ENCODE measurements at places on chromosomes 5 and 9. TPM values are rescaled to one million over a fixed set of nuclear protein-coding genes. Genes with fewer than 3 reads are reported as not detected.

DNA sequence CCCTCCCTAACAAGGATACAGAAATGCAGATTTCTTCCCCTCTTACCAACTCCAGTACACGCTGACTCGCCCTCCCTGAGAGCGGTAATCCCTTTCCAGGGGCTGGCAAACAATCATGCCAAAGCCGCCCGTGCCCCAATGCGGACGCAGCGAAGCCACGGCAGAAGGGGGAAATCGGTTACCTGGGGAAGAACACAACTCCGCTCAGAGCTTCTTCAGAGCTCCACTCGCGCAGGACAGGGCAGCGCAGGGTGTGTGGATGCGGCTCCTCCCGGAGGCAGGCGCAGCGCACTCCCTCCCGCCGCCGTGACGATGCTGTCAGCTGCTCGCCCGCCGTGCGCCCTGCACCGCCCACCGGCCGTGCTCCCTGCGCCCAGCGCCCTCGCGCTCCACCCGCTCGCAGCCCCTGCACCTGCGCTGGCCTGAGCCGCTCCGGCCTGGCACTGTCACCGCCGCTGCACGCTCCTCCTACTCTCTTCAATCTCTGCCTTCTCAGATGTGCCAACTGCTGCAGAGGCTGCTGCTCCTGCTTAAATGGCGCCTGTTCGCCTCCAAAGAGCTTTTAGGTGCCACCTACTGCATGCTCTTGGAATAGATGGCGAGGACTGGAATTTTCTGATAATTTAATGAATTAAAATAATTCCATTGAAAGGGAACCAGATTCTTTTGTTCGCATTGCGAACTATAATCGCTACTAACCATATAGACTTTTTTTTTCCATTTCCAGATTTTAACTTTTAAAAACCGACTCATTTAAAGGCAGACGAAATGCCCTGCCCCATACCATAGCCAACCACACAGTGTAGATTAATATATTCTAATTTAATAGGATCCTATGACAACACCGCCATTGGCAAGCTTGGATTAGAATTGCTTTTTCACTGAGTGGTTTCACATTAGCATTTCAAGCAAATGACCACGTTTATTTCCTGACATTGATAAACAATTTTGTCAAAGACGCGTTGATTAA, at the start of gene DIRAS2:
DIRAS2 (minus strand) TSS at position 255 of the 970 bp plus-strand sequence. CDS start 28,997 bp downstream, outside the sequence.
- no peak for DNase-seq

DNA sequence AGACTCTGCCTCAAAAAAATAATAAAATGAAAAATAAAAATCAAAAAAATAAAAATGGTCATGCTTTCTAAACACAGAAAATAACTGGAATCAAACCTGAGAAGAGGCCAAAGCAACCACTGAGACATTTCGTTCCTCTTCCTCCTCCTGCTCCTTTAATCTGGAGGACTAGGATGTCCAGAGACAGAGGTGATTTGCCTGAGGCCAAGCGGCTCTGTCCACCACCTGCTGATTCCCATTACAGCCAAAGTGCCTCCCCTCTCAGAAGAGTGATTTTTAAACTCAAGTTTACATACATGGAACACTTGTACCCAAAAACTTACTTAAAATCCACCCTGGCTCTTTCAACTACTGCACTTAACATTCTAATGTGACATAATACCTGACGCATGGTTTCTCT, 65.6 kb downstream of the TLE1 start:
- DNase-seq: no peak

The TRMO gene
- 28.6 TPM for total RNA-seq

The KIF4B gene
- not detected for total RNA-seq

DNA sequence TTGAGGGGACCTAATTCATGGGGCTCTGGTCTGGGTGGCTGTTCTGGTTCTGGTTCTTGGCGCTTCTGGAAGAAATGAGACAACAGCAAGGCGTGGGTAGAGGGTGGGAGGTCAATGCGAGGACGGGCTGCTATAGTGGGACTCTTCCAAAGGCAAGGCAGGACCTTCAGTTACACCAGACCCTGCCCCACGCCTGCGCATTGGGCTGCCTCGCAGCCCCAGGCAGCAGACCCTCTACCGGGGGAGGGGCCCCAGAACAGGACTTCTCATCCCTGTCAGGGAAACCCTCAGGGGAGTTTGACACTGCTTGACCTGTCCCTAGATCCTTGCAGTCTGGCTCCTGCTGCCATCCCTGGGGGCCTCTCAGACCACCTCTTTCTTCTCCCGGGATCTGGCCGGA, 18.5 kb downstream of the CCDC69 start:
- no peak for DNase-seq

DNA sequence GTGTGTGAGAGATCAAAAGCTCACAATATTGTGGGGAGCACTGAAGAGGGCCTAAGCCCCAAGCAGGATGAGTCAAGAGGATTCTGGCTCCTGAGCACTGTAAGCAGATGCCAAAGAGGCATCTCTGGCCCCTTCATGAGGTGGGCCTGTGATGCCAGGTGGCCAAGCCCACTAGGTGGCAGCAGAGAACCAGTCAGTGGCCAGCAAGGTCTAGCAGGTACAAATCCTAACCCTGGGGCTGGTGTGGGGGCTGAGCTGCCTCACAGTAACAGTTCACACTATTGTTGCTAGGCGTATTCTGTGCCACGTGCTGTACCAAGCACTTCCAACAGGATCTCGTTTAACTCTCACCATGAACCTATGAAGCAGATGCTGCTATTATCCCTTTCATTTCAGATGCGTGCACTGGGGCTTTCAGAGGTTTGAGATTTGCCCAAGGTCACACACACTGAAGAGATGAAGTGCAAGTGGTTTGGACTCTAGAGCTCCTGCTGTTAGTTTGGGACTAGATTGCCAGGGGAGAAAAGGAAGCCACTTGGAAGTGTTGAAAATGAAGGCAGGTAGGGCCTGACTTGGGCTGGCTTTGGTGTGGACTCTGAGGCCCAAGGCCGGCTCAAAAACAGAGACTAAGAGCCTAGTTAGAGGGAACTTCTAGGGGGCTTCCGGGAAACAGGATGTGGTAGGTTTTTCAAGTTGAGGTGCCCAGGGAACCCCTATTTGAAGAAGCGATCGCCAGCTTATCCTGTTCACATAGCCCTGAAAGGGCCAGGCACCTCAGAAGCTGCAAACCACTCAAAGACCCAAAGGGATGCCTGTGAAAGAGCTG, 4.4 kb upstream of the MLANA start:
- no peak for DNase-seq

DNA sequence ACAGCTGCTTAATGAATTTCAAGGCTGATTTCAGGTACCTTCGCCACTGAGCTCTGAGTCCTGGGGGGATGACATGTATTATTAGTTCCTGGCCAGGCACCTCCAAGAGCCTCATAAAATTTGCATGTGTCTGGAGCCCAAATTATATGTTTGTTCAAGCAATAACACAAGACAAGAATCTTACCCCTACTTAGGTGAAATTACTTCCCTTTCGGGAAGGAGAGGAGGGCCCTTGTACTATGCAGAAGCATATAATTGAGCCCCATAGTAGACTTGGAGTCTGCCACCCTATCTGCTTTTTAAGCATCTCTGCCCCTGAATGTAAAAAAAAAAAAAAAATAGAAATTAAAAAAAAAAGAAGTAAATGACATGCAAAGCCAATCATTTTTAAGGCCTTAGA, 13.0 kb upstream of the TMEM38B start:
- DNase-seq: no peak

The STC2 gene
- 2.0 TPM for total RNA-seq

DNA sequence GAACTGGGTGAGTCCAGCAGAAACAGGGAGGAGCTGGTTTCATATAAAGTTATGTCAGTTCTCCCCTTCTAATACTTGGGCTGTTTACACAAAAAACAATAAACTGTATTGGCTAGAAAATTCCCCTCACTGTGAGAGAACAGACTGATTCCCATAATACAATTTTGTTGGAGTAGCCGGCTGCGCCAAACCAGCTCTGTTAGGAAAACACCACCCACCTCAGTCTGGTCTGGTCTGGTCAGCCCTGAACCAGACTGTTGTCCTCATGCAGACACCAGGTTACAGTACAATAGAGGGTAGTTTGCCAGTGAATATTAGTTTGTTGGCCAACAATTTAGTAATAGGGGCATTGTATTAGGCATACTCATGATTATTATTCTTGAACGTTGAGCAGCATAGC, 356.4 kb downstream of the EFNA5 start:
- DNase-seq: no peak

The NPR2 gene
- 30.8 TPM for total RNA-seq

DNA sequence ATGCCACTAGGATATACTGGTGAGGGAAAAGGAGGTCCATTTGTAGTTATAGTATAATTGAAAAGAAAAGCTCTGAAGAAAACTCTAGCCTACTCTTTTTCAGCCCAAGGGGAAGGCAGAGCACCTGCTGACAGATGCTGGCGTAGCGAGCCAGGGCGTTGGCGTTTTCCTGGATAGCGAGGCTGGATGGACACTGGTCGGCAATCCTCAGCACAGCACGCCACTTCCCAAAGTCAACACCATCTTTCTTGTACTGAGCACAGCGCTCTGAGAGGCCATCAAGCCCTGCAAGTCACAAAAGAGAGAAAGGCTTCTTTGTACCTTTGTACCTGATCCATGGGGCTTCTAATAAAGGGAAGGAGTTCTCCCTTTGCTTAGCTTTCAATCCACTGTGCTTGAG, 8.2 kb downstream of the ALDOB start:
- DNase-seq: no peak

The HTR4 gene
- 7.8 TPM for total RNA-seq

GRCh38 chr9:129095170-129095667, 14.3 kb downstream of the DOLPP1 start:
- no peak for DNase-seq

GRCh38 chr5:17805227-17805825, 171.1 kb downstream of the TAF11L14 start:
- no peak for DNase-seq
